ENCODE measurements at places on chromosomes 3 and 15.

GRCh38 chr3:83035704-83036010 lies 1274.2 kb upstream of the GBE1 start:
- DNase-seq: no peak

DNA sequence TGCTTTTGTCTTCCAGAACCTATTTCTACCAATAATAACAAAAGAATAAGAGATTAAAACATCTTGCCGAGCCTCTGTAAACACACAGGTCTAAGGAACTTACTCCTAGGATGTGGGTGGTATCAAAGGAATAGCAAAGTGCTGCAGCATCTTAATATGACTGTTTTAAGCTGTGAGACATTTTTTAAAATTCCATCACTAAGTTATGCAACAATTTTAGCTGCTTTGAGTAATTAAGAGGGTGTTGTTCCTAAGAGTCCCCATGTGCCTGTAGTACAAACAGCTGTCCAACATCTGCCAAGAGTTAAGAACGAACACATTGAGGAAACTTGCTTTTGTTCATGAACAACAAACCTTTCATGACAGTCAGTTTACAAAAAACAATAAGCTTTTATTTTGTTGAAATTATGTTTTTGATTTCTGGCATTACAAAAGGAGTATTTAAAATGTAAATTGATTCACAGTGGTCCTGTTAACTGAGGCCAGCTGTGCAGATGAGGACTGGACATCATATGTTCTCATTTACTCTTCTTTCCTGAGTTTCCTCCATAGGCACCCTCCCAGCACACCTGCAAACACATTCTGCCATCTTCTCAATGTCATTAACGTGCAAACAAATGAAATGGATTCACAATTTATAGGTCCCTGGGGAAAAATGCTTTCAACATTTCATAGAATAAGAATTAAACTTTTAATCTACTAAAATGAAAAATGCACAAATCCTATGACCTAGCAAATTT lies 337.3 kb upstream of the ARHGEF26 start:
- DNase-seq: no peak

- no peak for DNase-seq
Measured at GRCh38 chr15:64651601-64652191, 123.7 kb downstream of the RBPMS2 start.

GRCh38 chr15:81394603-81395002 lies 20.6 kb upstream of the TMC3 start:
- no peak for DNase-seq

DNA sequence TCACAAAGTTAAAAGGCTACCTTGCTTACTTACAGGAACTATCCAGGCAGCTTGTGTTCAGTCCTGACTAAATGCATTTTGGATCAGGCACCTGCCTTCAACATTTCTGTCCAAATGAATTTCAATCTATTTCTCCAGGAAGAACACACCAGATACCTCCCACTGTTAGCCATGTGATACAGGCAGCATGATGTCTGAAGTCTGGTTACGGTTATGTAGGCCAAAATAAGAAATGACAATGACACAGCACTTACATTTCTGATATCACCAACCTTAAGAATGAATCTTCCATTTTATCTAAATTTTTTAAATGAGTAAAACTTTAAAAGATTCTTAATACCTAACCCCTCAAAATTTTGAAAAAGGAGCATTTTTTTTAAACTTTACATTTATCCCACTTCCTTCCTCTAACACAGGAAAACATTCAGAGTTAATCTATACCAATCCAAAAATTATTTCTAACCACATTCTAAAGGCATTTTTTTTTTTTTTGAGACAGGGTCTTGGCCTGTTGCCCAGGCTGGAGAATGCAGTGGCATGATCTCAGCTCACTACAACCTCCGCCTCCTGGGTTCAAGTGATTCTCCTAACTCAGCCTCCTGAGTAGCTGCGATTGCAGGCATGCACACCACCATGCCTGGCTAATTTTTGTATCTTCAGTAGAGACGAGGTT lies at the start of gene MAP4:
Gene MAP4, minus strand, starts transcription at position 116 of the 673 bp plus-strand sequence. CDS start 17,556 bp downstream, outside the sequence.
- DNase-seq: no peak

DNA sequence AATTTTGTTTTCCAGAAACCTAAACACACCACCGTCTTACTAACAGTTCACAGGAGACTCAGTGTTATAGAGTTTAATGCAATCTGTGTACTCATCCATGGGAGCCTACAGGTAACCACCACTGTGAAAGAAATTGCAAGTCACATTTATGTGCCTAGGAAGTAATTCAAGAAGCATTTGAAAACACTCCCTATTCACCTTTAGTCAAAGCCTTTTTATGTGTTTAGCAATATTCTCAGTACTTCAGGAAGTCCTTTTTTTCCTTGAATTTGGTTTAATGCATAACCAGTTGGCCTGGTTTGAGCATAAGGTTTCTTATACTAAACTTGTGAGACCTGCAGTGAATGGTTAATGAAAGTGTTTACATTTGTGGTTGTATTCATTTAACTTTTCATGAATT lies 346.1 kb downstream of the CHST2 start:
- DNase-seq: no peak

DNA sequence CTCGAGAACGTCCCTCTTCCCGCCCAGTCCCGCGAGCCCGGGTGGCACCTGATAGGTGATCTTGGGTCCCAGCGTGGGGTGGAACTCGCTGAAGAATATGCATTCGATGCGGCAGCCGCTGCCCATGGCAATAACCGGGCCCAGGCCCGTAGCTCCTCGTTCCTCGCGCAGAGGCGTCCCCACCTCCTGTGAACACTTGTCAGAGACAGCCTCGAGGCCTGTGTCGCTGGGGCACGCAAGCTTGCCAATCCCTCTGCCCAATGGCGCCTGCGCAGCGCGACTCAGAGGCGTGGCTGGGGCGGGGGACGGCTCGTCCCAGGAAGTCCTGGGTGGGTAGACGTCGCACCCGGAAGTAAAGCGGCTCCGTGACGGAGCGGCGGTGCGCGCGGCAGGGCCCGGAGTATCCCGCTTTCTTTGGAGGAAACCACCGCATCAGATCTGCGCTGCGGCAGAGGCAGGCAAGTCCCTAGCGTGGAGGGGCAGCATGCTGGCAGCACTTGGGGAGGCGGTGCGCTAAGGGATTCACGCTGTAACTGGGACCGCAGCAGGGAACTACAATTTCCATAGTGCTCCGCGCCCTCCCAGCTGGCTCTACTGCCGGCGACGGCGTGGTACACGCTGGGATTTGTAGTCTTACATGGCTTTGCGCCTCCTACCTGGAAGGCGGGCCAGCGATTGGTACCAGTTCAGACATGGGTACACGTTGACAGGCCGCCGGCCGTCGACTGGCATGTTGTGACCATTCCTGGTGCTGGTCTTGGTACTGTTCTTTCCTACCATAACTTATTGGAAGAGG lies at the start of the genes CYB561D2 and NPRL2:
Gene CYB561D2, plus strand, starts transcription at position 336 of the 796 bp plus-strand sequence. CDS start 572 bp downstream, outside the sequence.
Gene NPRL2, minus strand, starts transcription at position 249 of the 796 bp plus-strand sequence. Its CDS starts 123 bp downstream, at position 126.
- peak; percentile 98 for DNase-seq

GRCh38 chr3:106848099-106848498 lies 529.1 kb upstream of the CCDC54 start:
- DNase-seq: no peak

- DNase-seq: peak; percentile 38
Measured at GRCh38 chr3:186879781-186880180, 37.3 kb downstream of the ADIPOQ start.

Measured in activated CD4-positive, alpha-beta T cell treated with anti-CD3 and anti-CD28 coated beads, Interleukin-2, Interleukin-4, amounts not matched to agents 100 ng/mL and 50 ng/mL, durations not matched to agents 16 hours and 8 hours (primary cell).